ENCODE measurements at places on chromosomes 2 and 18.

DNA sequence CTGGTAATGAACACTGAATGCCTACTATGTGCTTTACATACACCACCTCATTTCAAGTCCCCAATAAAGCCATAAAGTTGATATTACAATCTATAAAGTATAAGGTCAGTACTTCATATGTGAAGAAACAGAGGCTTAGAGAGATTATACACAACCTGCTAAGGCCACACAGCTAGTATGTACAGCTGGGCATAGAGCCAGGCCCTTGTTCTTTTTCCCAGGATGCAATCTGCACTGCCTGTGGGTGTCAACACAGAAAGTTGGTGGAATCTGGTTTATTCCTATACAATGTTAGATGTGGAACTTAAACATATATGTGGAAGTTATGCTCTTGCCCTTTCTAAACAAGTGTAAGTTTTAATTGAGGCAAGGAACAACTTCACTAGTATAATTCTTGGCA lies 32.8 kb downstream of the INSIG2 start:
- no peak for DNase-seq

GRCh38 chr18:48896875-48897511 lies 53.8 kb downstream of the SMAD7 start:
- no peak for DNase-seq

- DNase-seq, result no peak
Observed at GRCh38 chr18:8787371-8787670, 82.0 kb downstream of the MTCL1 start.

DNA sequence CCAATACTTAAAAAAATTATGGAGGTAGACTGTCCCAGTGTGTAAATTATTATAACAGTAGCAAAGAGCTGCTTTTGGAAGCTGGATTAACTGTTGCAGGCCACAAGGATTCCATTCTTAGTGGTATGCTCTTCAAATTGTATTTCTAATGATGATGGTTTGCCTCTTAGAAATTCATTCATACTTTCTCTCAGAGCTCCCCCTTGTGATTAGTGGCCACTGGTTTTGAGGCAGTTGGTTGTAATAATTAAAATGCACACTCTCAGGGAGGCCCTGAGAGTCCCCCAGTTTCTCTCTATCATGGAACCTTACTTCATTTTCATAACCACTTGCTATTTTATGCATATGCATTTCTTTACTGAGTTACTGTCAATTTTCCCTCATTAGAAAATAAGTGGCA lies 122.5 kb downstream of the PLA2R1 start:
- peak; percentile 24 for DNase-seq

GRCh38 chr2:30930716-30931115 lies 123.5 kb upstream of the CAPN13 start:
- DNase-seq, result no peak

- no peak for DNase-seq
Observed at GRCh38 chr2:231172025-231172424, 26.4 kb upstream of the ARMC9 start.
